ENCODE measurements at places on chromosomes 2 and 18.

GRCh38 chr2:54685263-54685775 lies 38.1 kb upstream of the EML6 start:
- no peak for DNase-seq

- DNase-seq = peak; percentile 28
Observed at GRCh38 chr2:143720095-143720664, 591.0 kb downstream of the ARHGAP15 start.

DNA sequence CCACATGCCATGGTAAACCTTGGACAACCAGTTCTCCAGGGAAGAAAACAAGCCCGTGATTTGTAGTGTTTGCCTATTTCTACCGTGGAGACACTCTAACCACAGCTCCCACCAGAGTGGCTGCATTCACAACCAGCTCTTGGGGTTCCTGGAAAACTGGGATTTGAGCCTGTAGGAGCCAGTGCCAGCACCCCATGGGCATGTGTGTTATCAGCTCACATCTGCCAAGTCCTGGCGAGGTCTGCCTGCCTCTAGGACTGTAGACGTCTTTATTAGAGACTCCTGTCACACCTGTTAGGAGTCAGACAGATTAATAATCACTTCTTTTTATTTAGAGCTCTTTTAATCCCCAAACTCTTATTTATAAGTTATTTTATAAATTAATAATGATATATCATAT lies 41.0 kb downstream of the INPP5D start:
- no peak for DNase-seq

DNA sequence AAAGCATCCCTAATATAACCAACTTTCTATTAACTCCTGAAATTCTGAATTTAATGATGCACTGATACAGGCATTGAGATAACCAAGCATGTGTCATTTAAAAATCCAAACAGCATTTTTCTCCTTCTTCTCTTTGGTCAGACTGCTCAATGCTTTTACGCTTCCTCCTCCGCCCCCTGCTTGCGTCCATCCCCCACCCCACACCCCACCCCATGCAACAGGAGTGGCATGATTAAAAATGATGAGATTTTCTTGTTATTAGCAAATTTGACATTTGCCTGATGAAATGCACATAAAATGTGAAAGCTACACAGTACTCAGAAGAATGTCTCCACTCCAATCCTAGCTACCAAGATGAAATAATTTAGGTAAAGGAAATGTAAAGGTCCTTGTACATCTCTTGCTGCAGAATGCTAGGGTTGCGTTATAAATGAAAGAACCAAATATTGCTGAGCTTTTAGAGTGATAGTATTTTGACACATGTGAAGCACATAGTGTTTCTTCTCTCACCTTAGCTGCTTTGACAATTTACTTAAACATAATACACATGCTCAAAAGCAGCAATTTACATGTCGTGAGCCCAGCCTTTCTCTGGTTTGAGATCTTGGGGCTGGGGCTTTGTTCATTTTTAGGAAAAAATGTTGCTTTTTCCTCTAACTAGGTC lies 263.8 kb downstream of the MEIS1 start:
- DNase-seq = no peak

DNA sequence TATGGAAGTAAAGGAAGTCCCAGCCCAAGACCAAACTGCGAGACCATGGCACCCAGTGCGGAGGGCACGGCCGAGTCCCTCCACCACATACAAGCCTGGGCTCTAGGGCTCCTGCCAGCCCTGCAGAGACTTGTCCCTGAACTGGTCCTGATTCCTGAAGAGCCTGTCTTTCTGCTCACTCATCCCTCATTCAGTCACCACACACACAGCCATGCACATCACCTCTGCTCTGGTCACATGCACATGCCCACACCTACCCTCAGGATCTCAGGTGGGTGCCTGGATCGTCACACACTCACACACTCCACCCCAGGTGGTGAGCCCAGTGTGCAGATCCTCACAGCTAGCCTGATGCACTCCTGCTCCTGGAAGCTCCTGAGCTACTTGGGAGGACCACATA lies 71.4 kb upstream of the LAPTM4A start:
- DNase-seq = no peak

- peak; percentile 44 for DNase-seq
Observed at GRCh38 chr2:98913916-98914712, 21.9 kb downstream of the CRACDL start.

GRCh38 chr18:22391407-22392345 lies 26.0 kb downstream of the CTAGE1 start:
- no peak for DNase-seq

GRCh38 chr2:183759033-183759432 lies 634.8 kb downstream of the NUP35 start:
- DNase-seq = no peak

GRCh38 chr2:207054521-207054920 lies 111.2 kb downstream of the KLF7 start:
- DNase-seq = no peak

GRCh38 chr2:41791523-41791922 lies 256.3 kb upstream of the PKDCC start:
- no peak for DNase-seq

DNA sequence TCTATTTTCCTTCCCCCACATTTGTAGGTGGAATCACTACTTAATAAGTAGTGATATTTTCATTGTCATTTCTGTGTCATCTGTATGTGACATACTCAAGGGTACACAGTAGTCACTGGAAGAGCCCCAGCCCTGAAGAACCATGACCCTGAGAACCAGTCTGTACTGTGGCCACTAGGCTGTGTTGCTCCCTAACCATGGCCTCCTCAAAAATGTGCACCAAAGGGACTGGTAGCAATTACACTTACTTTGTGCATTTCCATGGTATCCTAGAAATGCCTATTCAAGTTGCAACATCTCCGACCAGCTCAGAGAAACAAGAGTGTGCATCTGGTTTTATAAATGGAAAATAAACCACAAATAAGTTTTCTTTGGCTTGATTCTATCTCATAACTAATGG lies 155.1 kb downstream of the DOCK10 start:
- DNase-seq = no peak

DNA sequence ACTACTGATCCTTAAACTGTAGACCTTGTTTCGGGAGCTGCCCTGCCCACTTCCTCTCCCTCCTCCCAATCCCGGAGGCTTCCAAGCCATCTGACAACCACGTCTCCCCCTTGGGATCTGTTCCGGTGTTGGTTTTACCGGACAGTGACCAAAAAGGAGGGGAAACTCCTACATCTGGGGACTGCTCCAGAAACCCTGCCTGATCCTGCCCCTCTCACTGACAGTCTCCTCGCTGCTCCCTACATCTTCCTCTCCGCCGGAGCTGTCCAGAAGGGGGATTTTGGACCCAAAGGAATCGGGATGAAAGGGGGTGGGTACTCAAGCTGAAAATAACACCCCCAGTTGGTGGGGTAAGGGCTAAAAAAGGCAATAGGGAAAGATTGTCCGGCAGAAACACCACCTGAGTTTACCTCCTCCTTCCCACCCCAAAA lies 1.5 kb downstream of the INO80D start:
- peak; percentile 18 for DNase-seq

DNA sequence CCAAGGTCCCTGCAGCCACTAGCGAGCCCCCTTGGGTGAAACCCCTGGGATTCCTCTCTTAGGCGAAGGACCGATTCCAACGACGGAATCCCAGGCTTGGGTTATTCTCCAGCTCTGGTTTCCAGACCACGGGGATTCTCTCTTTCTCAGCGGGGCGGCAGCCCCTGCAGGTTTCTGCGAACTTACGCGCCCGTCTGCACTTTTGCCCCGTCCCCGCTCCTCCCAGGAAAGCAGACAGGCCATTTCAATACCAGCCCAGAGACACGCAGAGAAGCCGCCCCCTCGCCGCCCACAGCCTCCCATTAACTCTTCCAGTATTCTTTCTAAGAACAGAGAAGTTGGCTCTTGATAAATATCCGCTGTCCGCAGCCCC lies 1.2 kb downstream of the CBLN2 start:
- no peak for DNase-seq

- no peak for DNase-seq
Observed at GRCh38 chr18:45335282-45336043, 279.8 kb upstream of the SLC14A2 start.

DNA sequence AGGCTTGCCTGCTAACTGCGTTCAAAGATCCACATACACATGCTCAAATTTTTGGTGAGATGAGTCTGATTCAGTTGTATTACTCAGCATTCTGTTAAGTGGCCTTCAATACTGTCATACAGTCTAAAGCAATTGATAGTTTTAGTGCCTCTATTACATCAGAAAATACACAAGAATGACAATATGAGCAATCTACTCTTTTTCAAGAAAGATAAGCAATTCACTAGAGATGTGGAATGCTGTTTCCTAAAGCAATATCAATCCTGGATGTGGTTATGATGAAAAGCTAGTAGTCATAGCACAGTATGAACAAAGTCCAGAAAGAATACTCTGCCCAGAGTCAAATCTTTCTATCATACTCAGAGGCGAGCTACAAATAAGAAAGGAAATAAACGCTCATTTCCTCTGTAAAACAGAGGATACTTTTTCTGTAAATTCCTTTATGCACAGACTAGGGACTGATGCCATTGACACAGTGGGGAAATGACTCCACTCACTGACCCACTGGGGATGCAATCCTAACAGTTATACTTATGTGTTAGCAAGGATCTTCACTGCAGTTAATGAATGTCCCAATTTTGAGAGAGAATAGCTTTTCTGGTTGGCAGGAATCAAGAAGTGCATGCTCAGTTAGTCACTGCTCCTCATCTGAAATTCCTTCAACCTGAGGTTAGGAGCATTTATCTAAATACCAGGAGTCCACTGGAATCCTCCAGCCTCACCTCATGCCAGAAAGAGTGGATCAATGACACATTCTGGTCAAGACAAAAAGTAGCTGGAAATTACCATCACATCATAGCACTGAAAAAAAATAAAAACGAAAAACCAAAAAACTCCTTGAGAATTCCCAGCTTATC lies 83.3 kb downstream of the PDE11A start:
- DNase-seq = no peak

DNA sequence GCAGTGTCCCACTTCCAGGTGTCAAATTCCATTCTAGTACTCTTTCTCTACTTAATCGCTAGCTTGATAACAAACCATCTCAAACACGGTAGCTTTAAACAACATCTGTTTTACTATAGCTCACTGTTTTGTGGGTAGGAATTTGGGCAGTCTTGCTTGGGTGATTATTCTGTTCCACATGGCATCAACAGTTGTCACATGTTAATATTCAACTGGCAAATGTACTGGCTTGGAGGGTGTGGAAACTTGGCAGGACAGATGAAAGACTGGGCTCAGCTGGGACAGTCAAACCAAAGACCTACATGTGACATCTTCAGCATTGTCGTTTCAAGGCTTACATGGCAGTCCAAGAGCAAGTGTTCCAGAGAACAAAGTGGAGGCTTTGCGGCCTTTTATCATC lies 241.8 kb downstream of the PTH2R start:
- no peak for DNase-seq

DNA sequence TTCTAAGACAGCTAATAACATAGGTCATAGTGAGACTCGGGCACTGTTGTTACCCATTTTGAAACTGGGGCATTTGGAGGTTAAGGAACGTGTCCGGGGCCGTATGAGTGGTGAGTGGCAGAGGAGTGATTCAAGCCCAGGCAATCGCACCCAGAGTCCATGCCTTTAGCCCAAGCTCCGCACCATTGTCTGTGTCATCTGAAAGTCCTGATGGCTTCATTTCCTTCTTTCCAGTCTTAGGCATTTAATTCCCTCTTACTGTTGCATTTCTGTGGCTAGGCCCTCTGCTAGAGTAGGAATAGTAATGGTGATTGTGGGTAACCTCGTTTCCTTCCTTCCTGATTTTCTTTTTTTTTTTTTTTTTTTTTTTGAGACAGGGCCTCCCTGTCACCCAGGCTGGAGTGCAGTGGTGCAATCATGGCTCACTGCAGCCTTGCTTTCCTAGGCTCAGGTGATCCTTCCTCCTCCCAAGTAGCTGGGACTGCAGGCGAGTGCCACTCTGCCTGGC lies 49.8 kb upstream of the ASB1 start:
- no peak for DNase-seq

GRCh38 chr2:18604531-18604885 lies 15.1 kb upstream of the NT5C1B start:
- no peak for DNase-seq

- DNase-seq = no peak
Observed at GRCh38 chr2:59233448-59233847, 992.3 kb upstream of the FANCL start.

DNA sequence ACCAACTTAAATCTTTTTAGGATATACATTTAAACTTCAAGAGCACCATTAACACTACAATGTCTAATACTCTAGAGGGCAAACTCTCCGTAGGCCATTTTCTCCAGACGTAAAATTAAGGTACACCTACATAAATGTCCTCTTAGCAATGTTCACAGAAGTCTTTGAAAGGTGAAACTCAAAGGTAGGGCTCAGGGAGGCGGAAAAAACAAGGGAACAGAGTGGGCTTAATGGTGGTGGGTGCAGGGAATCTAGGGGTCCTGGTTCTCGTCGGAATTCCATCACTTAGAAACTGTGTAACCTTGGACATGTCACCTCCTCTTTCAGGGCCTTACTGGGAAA lies 668 bp downstream of the NFU1 start:
- no peak for DNase-seq

- DNase-seq = no peak
Observed at GRCh38 chr18:34660572-34660971, 49.5 kb upstream of the DTNA start.

Data from NCI-H774 (cell line).